ENCODE measurements at places on chromosomes 16 and 17.

DNA sequence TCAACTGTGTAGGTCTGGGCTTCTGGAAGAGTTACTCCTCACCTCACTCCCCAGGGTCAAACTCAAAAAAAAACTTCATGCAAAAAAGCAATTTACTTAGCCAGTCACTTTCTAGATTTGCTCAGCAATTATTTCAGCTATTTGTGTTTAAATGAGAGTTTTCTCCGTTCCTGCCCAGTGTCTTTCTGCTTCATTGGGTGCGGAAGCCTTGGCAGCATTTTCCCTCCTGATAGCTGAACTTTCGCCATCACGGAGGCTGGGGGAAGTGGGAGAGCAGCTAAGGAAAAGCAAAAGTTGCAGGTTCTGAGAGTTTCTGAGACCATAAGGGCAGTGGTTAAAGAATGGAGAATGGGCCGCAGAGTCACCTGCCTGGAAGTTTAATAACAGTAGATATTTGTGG, 287.1 kb upstream of the DYNLRB2 start:
- no peak for DNase-seq

- DNase-seq: no peak
These were observed 15.8 kb upstream of the GHDC start for GRCh38 chr17:42210046-42210445.

DNA sequence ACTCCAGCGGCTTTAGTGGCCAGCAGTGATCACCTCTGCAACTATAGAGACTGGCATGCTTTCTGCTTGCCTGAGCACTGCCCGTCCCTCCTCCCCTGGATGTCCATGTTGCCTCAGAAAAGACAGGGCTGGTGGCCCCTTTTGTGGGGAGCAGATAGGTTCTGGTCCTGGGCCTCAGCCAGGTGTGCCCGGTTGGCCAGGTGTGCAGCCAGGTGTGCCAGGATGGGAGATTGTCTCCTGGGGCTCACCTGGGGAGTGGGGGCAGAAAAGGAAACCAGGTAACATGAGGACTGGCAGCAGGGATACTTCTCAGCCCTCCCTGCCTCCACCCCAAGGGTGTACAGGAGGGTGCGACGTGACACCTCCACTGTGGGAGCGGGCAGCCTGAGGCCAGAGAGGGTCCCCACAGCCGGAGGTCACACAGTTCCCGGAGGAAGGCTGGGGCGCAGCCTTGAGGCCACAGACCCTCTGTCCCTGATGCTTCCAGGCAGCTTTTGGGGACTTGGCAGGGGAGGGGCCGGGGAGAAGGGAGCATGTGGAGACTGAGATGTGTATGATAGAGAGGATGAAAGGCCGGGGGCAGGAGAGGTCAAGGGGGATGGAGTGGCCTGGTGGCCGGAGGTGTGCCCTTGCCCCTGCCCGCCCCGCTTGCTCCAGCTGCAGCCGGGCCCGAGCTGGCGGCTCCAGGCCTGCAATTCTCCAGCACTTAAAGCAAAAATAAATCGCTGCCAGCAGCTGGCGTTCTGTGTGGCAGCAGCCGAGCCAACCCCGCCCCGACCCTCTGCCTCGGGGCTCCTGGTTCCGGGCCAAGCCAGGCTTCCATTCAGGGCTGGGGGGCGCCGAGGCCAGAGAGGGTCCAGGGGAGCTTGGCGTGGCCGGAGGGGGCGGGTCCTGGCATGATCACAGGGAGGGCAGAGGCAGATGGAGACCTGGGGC, 6.7 kb downstream of the KCNJ12 start:
- DNase-seq: no peak

DNA sequence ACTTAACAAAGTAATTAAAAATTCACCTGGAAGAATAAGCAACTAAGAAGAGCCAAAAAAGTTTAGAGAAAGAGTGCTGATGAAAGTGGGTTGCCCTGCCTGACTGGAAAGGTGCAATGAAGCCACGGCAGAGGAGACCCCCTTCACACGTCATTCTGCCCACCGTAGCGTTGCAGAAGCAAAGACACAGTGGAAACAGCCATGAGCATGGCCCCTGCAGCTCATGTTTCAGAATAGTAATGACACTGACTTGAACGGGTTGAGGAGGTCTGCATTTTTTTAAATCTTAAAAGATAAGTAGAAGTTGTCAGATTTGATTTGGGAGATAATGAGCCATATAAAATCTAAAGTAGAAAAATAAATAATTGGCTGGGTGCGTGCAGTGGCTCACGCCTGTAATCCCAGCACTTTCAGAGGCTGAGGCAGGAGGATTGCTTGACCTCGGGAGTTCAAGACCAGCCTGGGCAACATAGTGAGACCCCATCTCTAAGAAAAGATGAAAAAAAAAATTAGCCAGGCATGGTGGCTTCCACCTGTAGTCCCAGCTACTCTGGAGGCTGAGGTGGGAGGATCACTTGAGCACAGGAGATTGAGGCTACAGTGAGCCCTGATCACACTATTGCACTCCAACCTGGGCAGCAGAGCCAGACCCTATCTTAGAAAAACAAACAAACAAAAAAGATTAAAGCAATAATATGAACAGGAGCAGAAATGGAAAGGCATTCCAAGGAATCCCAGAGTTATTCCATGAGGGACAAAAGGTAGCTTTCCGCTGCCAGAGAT, 184.6 kb downstream of the LGALS9B start:
- no peak for DNase-seq

DNA sequence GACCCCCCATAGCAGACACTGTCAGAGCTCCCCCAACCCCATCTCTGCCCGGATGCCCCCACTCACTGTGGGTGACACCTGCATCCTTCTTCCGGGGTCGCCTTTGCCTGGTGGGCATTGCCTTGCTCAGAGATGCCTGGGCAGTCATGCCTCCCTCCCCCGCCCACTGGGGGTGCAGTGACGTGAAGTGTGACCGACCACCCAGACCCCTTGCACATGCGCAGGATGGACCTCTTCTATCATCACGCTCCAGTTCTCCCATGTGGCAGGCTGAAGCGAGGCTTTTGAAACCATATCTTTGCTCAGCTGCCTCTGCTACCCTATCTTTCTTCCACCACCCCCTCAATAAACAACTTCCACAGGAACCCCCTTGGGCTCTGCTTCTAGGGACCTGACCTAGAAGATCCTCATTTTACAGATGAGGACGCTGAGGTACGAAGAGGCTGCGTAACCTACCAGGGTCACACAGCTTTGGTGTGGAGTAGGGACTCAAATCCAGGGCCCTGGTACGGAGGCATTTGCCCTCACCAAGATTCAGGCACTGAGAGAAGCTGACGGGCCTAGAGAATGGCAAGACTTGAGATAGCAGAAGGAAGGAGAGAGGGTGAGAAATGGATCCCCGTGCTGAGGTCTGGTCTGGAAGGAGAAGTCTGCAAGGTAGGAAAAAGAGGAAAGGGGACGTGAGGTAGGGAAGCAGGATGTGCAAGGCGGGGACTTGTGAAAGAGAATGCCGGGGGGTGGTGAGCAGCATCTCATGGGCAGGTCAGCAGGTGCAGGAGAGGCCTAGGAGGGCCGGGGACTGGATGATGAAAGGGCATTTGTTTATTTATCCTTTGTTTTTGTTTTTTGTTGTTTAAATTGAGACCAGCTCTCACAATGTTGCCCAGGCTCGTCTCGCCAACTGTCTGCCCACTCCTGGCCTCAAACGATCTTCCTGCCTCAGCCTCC, 14.4 kb downstream of the NLRC5 start:
- no peak for DNase-seq

- DNase-seq: no peak
These were observed 36.6 kb upstream of the CHMP6 start for GRCh38 chr17:80955078-80955477.

GRCh38 chr16:66741169-66741900, 10.1 kb downstream of the DYNC1LI2 start:
- DNase-seq: peak; percentile 96

DNA sequence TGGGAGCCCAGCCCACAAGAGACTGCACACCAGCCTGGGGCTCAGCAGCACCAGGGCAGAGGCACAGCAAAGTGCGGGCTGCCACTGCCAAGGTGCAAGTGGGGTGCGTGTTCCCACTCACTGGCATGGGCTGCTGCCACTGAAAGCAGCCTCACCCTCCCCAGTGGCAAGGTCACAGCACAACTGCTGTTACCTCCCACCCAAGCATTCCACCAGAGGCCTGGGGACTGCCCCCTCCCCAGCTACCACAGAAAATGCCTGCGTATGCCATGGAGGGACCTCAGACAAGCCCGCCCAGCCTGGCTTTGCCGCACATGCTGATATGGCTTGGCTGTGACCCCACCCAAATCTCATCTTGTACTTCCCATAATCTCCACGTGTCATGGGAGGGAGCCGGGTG, 33.1 kb downstream of the MEAK7 start:
- no peak for DNase-seq

GRCh38 chr16:25011891-25012514, 3.2 kb downstream of the ARHGAP17 start:
- no peak for DNase-seq

DNA sequence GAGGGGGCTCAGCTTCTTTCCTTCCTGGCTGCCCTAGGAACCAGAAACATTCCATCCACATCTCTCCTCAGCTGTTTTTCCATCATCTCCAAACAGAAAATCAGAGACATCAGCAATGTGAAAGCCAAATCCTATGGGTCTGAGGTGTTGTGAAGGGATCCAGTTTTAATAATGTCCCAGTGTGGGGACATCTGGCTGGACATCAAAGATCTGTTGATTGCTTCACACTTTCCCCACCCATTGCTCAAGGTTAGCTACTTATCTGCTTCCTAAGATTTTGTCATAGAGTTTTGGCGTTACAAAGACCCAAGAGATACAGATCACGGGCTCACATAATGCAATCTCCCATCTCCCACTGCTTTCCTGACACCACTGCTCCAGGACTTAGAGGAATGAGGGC, 47.8 kb upstream of the AXIN2 start:
- no peak for DNase-seq

DNA sequence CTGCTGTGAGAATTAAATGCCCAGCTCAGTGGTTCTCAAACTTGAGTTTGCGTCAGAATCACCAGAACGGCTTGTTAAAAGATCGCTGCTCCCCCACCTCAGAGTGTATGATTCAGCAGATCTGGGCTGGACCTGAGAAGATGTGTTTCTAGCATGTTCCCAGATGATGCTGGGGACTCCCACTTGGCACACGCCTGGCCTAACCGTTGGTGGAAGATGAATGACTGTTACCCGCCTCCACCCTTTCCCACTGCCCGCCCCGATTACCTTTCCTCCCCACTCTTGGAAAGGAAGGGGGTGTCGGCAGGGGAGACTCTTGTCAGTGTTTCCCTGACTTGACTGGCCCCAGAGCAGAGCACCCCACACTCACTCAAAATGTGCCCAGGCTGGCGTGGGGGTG, 29.3 kb upstream of the ABCC3 start:
- DNase-seq: no peak

DNA sequence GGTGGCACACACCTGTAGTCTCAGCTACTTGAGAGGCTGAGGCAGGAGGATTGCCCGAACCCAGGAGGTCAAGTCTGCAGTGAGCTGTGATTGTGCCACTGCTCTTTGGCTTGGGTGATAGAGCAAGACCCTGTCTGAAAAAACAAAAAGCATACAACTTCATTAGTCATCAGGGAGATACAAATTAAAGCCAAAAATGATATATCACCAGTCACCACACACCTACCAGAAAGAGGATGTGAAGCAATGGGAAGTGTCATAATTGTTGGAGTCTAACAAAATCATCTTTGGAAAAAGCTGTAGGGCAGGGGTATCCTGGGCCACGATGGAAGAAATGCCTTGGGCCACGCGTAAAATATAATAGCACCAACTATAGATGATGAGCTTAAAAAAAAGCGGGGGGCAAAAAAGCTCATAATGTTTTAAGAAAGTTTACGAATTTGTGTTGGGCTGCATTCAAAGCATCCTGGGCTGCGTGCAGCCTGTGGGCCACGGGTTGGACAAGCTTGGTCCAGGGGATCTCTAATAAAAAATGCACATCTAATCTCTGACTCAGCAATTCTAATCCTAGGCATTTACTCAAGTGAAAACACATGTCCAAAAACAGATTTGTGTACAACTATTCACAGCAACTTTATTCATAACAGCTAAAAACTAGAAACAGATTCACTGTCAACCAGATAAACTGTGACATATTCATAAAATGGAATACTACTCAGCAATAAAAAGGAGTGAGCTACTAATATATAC, 65.9 kb downstream of the HIC1 start:
- no peak for DNase-seq

- no peak for DNase-seq
These were observed 81.8 kb upstream of the DNAJA2 start for GRCh38 chr16:47055136-47055885.

DNA sequence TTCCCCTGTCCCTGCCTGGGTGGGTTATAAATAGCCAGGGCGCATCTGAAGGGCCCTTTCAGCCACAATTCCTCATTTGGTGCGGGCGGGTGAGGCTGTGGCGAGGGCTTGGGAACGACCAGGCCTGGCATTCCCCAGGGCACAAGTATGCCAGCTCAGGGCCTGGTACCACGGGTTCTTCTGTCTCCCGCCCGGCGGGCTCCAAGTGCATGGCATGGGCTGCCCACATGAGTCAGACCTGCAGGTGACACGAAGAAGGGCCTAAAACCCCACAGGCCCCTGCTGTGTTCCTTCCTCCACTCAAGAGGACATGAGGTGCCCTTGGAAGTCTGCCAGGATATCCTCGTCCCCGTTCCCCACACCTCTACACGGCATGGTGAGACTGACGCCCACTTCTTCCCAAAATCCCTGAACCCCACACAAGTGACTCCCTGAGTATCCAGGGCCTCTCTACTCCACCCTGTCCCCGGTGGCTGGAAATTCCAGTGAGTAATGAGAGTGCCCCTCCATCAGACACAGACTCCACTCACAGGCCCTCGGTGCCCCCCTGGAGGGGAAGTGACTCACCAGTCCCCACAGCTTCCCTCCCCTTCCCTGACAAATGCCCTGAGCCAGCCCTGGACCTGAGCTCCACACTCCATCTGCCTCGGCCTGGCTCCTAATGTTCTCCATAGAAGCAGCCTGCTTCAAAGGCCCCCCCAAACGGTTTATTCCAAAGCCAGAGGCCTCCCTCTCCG, 68.8 kb downstream of the ABR start:
- DNase-seq: peak; percentile 92

- peak; percentile 92 for DNase-seq
These were observed 53.3 kb upstream of the BCAR1 start for GRCh38 chr16:75304521-75305363.

DNA sequence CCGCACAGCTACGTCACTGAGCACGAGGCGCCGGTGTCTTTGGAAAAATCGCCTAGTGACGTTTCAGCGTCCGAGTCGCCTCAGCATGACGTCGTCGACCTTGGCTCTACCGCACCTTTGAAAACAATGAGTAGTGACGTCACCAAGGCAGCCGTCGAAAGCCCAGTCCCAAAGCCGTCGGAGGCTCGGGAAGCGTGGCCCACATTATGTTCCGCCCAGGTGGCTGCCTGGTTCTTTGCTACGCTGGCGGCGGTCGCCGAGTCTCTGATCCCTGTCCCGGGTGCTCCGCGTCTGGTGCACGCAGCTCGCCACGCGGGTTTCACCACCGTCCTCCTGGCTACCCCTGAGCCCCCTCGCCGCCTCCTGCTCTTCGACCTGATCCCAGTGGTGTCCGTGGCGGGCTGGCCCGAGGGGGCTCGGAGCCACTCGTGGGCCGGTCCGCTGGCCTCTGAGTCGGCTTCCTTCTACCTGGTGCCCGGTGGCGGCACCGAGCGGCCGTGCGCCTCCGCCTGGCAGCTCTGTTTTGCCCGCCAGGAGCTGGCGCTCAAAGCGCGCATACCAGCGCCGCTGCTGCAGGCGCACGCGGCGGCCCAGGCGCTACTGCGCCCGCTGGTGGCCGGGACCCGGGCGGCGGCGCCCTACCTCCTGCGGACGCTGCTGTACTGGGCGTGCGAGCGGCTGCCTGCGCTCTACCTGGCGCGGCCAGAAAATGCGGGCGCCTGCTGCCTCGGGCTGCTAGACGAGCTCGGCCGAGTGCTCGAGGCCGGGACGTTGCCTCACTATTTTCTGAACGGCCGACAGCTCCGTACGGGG, 1.5 kb downstream of the TMEM102 start:
- DNase-seq: peak; percentile 65

- no peak for DNase-seq
These were observed 54.6 kb downstream of the STX8 start for GRCh38 chr17:9521062-9521461.
